Fibroblast of skin of abdomen (primary cell): ENCODE measurements at places on chromosomes 3 and 15.
A peak's percentile ranks its signal among the peaks of the same experiment; 100 is the strongest.

DNA sequence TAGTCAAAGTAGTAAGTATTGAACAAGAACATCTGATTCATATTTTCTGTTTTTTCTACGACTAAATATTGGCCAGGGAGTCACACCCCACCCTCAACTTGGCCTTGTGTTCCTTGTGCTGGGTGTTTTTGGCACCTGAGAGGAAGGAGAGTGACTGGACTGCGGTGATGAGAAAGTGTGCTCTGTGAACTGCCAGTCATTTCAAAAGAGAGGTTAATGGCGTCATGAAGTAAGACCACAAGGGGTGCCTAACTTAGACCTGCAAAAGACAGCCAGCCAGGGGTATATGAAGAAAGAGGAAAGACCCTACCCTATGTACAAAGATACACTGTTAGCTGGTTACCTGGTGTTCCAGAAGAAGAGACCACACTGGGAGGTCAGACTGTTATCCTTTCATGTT is 58.4 kb upstream of the COL8A1 start:
- DNase-seq, result no peak

DNA sequence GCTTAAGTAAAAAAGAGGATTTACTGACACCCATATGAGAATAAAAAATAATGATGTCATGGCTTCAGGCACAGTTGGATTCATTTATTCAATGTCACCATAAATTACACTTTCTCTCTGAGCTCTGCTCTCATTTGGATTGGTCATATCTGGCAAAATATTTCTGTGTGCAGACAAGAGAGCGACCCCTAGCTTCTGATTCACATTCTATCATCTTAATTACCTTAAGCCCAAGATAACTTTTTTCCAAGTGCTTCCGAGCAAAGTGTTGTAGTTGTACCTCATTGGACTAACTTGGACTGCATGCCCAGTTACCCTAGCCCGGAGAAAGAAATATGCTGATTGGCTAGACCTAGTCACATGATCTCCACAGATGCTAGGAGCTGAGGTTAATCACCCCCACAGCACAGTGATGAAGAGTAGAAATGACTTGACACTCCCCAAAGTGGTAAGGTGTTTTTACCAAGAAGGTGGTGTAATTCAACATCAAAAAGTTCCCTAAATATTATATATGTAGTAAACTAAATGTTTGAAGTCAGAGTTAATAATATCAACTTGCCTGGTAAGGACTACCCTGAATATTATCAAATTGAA is 552.2 kb upstream of the SUCLG2 start:
- no peak for DNase-seq

DNA sequence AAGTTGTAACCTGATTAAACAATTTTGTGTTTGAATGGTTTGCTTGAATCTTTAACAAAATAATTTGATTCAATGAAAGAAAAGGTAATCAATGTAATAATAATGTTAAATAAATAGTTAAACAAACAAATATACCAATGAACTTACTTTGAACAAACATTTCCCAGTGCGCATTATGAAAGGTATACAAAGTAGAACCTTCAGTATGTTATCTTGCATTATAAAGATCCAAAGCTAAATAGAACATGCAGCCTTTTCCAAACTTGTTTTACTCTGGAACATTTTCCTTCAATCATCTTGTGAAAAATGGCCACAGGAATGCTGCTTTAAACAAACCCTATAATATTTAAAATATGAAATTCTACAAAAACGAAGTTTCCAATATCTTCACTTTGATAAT is 620.0 kb downstream of the NAALADL2 start:
- DNase-seq, result no peak

- DNase-seq, result no peak
These were observed 22.2 kb downstream of the LSM3 start for GRCh38 chr3:14200841-14201240.

DNA sequence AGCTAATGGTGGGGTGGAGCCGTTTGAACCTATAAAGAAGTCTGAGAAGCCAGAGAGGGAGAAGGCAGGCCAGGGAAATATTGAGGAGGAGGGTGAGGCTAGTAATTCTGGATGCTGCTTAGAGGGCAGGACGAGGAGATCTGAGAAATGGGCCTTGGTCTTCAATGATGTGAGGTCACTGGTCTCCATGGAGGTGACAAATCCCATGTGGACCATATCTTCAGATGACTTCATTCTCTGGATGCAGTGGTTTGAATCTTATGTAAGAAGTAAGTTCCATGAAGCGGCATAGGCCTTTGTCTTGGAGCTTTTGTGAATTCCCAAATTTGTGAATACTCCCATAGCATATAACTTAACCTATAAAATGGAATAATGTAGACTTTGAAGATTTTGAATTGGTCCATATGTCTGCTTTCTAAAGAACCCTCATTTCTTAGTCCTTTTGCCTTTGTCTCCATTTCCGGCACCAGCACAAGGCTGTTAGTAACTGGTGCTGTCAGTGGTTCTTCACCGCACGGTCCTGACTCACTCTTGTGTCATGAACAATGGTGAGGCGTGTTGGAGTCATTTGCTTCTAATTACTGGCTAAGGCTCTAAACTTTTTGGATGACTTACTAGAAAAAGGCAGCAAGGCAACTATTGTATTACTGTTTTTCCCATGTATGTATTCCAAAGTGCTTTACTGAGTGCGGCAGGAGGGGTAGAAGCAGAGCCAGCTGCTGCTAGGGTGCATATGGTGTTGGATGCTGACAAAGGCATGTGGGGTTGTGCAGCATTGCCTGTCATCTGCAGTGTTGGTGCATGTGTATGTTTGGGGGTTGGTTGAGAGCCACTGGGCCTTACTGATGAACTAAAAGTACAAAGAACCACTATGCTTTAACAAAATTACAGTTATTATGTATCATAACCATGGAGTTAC is 279.3 kb upstream of the C2CD4B start:
- DNase-seq, result peak; percentile 99

DNA sequence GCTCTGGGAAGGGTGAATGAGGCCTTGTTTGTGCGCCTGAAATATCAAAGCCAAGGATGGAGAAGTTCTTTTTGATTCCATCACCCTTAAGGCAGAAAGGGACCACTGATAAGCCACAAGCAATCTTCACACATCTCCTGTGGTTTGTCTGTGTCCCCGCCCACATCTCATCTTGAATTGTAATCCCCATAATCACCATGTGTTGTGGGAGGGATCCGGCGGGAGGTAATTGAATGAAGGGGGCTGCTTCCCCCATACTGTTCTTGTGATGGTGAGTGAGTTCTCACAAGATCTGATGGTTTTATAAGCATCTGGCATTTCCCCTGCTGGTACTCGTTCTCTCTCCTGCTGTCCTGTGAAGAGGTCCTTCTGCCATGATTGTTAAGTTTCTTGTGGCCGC is 329.6 kb upstream of the RGMA start:
- DNase-seq, result no peak

DNA sequence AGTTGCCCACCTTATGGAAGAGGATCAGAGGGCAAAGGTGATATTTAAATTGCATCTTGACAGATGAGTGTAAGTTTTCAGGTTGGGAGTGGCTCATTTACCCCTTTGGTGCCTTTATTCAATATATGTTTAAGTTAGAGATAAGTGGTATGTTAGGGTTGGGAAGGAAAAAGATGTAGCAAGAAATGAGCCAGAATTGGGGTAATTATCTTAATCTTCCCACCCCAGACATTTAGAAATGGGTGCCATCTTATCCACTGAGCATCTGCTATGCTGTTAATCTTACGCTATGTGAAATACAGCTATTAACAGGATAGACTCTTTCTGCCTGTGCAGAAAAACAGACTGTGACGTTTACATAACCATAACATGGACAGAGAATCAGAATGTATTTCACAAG is 6.3 kb downstream of the CMTM7 start:
- no peak for DNase-seq

DNA sequence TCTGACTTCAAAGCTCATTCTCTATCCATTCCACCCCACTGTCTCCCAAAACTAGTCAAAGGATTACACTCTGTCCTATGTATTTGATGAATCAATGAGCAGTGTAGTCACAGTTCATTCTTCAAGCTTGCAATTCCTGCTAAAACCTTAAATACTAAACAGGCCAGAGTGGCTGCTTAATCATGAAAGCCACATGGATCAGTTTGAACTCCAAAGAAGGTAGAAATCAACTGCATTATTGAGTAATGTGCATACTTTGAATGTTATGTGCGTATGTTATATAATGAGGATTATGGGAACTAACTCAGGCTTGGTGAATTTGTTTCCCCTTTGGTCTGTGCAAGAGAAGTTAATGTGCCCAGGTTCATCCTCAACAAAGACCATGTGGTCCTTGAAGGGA is 45.4 kb downstream of the PRICKLE2 start:
- DNase-seq, result peak; percentile 88

DNA sequence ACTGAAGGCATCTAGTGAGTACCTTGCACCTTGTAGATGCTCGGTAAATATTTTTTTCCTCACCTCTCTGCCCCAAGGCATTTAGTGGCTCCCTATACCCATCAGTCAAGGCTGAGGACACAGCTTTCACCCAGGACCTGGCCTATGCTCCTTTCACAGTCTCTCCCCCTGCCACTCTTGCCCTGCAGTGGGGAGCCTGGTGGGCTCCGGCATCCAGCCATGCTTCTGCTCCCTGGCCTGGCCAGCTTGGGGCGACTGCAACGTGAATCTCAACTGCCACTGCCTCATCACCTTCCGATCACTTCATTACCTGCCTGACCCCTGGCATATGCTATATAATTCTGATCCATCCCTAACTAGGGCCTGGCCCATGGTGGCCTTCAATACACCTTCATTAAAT is 735 bp upstream of the CX3CR1 start:
- DNase-seq, result no peak

GRCh38 chr3:159925248-159925647 is 63.4 kb upstream of the IL12A start:
- DNase-seq, result no peak

DNA sequence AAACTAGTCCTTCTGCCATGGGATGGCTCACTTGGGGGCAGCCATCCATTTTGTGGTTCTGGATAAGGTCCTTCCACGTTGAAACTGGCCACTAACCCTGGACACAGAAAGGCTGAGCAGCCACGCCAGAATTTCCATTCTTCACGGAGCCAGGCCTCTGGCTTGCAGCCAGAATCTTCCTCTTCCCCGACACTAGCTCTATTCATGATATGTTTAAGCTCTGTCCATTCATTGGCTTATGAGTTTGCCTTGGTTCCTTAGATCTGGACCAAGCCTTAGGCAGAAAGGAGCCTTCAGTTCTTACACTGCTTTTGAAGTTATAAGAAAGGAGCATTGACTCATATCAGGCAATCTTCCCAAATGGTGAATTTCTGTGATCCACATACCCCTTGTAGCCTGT is 288.4 kb upstream of the GOLGA6L4 start:
- no peak for DNase-seq

- DNase-seq, result peak; percentile 19
These were observed 52.7 kb downstream of the MYLK start for GRCh38 chr3:123831420-123831819.

- peak; percentile 81 for DNase-seq
These were observed 9.9 kb downstream of the DISP2 start for GRCh38 chr15:40367686-40368611.
